ENCODE measurements at places on chromosomes 3 and 15.
A peak's percentile ranks its signal among the peaks of the same experiment; 100 is the strongest.

DNA sequence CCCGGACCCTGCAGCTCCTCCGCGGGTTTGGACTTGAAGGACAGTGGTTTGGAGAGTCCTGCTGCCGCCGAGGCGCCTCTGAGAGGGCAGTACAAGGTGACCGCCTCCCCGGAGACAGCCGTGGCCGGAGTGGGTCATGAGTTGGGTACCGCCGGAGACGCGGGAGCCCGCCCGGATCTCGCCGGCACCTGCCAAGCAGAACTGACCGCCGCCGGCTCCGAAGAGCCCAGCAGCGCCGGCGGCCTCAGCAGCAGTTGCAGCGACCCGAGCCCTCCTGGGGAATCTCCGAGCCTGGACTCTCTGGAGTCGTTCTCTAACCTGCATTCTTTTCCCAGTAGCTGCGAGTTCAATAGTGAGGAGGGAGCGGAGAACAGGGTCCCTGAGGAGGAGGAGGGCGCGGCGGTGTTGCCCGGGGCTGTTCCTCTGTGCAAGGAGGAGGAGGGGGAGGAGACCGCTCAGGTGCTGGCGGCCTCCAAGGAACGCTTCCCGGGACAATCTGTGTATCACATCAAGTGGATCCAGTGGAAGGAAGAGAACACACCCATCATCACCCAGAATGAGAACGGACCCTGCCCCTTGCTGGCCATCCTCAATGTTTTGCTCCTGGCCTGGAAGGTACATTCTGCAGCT, 634 bp downstream of the MINDY2 start:
- DNase-seq = peak; percentile 6

DNA sequence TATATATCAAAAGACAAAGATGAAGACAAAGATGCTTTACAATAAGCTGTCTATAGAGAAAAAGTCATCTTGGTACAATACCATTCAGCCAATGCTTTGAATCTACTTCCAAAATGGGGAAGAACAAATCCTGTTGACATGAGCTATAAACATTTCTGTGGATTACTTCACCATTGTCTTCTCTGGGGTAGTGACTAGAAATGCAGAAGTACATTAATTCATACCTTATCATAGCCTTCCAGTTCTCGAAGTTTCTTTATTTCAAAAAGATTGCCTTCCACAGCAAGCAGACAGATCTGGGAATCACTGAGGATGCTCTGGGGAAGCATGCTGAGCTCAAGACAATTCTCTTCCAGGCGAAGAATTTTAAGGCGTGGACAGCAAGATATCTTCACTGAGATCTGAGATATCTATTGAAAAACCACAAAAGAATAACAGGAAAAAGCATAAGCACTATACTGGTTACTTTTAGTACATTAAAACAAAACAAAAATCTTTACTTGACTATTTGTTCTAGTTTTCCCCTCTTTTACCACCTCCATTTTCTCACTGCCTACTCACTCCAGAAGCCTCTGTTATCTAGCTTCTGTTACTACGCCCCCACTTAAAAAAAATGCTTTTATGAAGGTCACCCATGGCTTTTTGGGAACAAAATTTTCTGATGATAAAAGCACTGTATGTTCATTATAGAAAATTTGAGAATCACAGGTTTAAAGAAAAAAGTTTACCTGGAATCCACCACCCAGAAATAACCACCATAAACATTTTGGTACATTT, 3.6 kb downstream of the LRRC57 start:
- DNase-seq = no peak

- DNase-seq = no peak
Observed at GRCh38 chr15:89197503-89197971, 23.8 kb downstream of the RLBP1 start.

DNA sequence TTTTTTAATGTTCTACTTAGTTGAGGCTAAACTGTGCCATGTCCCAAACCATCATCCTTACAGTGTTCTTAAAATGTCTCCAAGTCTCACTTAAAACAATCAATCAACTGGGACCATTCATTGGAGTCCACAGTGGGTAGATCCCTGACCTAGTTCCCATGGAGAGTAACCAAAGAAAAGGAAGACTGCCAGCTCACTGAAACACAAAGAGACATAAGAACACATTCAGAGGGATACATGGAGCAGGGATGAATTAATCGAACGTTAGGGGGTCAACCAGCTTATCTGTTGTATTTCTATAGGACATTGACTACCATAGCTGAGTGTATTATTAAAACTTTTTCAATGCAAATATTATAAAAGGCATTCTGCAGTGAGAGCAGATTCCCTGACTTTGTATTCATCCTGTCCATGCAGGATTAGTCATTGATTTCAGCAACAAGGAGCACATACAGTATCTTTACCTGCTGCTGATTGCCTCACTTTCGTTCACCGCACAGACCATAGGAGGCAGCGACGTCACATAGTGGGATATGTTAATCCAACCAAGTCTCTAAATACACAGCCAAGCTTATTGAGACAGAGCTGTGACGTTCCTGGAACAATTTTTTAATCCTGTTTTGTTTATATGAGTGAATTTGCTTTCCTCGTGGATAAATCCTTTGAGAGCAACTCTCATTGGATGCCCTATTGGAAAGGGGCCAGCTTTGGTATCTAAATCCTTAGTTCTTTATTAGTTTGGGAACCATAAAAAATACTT, 364.9 kb upstream of the RBMS3 start:
- no peak for DNase-seq

GRCh38 chr3:164459521-164460151, 618.7 kb downstream of the SI start:
- DNase-seq = no peak

- no peak for DNase-seq
Observed at GRCh38 chr3:23359116-23359515, 156.0 kb downstream of the UBE2E2 start.

DNA sequence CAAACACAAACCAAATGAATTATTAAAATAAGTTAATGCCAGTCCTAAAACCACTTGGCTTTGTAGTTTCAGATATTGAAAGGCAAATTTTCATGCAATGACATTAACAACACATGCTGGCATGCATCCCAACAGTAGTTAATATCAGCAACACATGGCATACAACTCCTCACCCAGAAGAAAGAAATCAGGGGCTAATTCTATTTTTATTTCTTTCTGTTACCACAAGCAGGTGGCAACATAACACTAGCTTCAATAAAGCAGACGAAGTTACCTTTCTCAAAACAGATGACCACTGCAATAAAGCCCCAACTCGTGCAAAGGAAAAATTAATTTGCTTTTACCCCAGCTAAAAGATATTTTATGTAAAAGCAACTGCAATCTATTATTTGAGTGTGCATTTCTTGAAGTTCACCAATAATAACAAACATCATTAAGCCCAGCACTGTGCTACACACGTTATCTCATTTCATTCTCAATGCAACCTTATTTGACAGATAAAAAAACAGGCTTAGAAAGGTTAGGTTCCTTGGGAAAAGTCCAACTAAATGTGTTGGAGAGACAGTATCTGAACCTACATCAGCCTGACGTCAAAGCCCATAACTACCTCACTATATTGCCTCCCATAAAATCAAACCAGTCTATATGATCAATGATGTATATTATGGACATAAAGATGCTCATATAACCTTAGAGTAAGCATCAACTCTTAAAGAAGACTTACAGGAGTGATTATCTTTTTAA, 2.8 kb downstream of the TOP2B start:
- DNase-seq = no peak
